ENCODE measurements at places on chromosomes 12 and 14.

GRCh38 chr12:125518074-125518473, 452.8 kb downstream of the AACS start:
- DNase-seq: no peak

DNA sequence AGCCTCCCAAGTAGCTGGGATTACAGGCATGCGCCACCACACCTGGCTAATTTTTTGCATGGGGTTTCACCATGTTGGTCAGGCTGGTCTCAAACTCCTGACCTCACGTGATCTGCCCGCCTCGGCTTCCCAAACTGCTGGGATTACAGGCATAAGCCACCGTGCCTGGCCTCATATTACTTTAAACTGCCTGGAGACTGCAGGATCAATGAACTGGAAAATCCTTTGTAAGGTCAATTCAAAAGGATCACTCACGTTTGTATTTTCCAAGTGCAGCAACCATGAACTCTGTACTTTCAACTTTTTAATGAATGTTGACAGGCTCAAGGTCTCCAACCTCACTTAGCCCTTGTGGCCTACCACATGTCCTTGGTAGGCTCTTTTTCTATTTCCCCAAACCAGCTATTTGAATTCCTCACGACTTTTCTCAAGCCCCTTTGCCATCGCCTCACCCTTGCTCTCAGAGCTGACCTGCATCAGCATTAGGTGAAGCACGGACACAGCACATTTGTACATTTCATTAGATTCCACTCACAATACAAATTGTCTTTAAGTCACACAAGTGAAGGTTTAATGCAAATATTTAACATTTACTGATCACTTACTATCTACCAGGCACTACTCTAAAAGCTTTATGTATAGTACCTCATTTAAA, 42.2 kb upstream of the GCH1 start:
- no peak for DNase-seq

- DNase-seq: no peak
Measured at GRCh38 chr12:54840244-54840865, 14.0 kb upstream of the MUCL1 start.

- DNase-seq: no peak
Measured at GRCh38 chr12:127562816-127563215, 704.2 kb upstream of the TMEM132C start.

GRCh38 chr12:14785568-14785967, 17.7 kb downstream of the WBP11 start:
- DNase-seq: no peak

DNA sequence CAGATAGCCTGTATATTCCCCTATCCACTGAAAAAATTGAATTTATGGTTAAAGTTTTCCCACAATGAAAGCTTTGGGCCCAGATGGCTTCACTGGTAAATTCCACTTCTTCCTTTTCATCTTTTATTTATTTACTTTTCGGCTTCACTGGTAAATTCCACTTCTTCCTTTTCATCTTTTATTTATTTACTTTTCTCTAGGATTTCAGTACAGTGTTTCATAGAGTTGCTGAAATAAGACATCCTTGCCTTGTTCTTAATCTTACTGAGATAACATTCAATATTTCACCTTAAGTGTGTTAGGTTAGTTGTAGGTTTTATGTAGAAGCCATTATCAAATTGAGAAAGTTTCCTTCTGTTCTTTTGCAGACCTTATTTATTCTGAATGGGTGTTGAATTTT, 18.9 kb upstream of the KLRG1 start:
- no peak for DNase-seq

DNA sequence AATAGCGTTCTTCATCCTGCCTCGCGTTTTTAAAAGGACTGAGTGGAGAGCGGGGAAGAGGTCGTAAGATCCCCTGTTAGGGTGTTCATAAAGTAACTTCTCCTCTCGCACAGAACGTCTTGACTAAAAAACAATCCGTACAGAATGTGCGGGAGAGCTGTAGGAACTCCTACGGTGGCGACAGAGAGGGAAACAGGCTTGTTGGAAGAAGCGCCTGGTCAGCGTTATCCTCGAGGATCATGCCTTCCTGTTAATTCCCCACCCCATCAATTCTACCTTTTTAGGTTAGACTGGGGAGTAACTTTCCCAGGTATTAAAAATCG, 399 bp upstream of the WASHC4 start:
- DNase-seq: no peak

DNA sequence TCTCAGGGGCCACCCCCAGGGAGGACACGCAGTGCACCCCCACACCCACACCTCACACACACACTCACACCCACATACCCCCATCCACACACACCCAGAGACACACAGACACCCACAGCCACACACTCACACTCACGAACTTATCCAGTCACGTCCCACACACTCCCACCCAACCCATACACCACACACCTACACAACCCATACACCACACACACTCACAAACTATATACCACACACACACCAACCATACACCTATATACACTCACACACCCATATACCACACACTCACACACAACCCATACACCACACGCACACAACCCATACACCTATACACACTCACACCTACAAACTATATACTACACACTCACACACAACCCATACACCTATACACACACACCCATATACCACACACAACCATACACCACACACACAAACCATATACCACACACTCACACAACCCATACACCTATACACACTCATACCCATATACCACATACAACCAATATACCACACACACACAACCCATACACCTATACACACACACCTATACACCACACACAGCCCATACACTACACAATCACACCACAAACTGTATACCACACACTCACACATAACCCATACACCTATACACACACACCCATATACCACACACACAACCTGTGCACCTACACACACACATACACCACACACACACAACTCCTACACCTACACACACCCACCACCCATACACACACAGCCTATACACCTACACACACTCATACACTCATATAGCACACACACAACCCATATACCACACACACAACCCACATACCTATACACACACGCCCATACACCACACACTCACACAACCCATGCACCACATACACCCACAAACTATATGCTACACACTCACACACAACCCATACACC, 42.7 kb downstream of the TMEM121 start:
- DNase-seq: no peak

DNA sequence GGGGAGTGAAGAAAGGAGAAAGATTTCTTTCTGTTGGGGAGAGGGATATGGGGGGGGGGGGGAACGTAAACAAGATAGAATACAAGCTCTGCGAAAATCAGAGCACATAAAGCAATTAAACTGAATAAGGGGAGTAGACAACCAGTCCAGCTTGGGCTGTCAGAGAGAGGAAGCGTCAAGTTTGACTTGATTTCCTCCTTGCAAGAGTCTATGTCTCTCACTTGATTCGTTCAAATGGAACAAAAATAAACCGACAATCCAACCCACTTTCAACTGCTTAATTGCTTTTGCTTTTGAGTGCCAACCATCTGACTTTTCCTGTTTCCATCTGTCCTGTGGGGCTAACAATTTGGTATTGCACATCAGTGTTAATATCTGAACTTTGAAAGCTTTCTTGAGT, 942 bp downstream of the SYT1 start:
- no peak for DNase-seq

DNA sequence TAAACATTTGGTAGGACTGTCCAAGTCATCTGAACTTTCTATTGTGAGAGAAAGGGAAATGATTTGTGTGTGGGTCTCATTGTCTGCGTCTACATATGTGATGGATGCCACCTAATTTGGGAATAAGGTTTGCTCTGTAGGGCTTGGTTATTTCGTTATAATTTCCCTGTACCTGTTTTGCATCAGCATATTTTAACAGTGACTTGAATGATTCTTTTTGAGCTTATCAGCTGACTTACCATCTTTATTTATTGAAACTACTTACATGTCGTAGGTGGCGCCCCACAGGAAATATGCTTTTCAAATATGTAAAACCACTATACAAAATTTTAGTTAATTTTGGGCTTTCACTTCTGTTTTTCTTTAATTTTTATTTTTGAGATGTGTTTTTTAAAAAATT, 56.5 kb upstream of the BCAT1 start:
- no peak for DNase-seq

DNA sequence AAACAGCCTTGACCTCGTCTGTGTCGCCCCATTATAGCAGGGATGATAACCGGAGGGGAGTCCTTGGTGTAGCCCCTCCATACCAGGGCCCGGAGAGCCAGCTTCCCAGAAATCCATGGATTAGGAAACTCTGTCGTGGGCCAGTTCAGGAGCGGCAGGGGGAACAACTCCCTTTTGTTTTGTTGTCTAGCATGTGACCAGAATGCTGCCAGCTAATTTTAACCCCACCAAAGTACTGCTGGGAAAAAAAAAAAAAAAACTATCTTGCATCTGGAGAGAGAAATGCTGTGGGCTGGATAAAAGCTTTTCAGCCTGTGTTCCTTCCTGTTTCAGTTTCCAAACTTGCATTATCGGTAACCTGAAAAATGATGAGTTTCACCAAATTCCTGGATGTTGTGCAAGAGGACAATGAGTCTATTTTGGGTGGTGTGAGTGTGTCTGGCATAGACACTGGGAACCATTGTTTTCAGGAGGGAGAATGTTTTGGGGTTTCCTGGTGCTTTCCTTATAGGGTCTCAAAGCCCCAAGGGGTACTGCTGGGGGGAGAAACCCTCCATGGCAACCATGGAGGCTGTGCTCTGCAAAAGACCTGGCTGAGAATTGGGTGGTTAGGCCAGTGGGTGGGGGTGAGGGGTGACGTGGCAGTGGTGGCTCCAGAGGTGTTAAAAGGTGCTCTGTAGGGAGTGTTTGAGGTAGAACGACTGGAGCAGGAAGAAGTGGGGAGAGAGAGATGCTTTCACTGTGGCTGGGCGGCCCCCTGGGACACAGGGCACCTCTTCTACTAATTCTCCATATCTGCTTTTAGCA, 14.9 kb upstream of the IRF2BPL start:
- DNase-seq: no peak

DNA sequence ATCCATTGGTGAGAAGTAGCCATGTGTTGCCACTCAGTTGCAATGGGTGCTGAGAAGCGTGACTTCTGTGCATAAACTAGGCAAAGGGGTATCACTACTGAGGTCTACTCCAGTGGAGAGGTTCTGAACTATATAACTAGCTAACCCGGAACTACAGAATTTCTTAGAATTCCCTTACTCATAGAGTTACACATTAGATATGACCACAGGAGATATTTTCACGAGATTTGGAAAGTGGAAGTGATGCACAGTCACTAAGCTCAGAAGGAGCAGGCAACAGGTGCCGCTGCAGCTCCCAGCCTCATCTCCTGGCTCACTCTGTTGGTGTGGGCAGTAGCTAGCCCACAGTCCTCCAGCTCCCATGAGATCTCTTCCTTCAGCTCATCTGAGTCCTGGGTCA, 136.6 kb downstream of the SSPN start:
- no peak for DNase-seq

GRCh38 chr12:111249018-111249370, 119.9 kb downstream of the PHETA1 start:
- no peak for DNase-seq

GRCh38 chr14:89958966-89959365, 3.2 kb downstream of the TDP1 start:
- DNase-seq: no peak

DNA sequence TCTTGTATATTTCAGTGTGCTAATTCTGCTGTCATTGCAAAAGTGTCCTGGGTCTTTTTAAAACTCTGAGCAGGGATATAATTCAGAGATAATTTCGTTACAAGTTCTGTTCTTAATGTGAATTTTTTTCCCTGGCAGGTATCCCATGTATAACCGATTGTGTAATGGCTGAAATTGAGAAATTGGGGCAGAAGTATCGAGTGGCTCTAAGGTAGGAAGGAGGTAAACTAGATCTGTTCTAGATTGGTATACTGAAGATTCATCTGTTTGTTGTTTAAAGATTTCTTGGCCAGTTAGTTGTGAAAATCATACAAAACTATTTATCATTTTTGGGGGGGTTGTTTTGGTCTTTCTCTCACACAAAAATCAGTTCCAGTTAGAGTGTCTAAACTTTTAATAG, 10.2 kb downstream of the FCF1 start:
- no peak for DNase-seq

- DNase-seq: no peak
Measured at GRCh38 chr12:4829161-4829792, 80.4 kb upstream of the KCNA1 start.

DNA sequence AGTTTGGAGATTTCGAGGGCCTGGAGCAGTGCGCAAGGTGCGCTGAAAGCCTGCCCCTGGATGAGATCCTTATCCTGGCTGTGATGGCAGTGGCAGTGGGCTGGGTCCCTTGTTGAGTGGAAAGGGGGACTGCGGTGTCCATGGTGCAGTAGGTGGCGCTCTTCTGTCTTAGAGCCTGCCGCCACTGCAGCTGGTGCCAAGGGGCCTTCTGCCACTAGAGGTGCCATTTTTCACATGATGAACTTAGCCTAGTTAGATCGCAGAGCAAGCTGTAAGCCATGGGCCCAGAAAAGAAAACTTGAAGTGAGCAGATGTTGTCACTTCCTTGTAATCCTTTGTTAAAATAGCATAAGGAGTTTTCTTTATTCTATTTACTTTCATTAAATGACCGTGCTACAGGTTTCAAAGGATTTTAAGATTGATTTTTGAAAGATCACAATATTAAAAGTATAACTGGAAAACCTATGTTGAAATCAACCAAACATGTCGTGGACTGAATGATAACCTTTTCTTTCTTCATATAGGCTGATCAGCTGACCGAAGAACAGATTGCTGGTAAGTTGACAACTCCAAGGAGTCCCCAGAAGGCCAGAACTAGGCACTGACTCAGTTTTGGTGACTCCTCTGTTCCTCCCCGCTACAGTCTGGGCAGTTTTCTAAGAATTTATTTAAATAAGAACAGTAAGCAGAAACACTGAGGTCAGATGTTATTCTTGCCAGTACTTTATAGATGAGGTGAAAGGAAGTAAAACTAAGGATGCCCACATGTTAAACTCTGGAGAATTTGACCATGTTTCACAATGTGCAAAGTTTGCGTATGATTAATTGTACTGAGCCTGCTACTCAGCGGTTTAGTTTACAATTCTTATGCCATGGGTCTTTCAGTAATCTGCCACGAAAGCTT, 3.0 kb downstream of the CALM1 start:
- peak; percentile 58 for DNase-seq

GRCh38 chr12:86658303-86658702, 402.1 kb upstream of the MGAT4C start:
- no peak for DNase-seq

- no peak for DNase-seq
Measured at GRCh38 chr14:61582815-61583214, 112.5 kb upstream of the HIF1A start.

DNA sequence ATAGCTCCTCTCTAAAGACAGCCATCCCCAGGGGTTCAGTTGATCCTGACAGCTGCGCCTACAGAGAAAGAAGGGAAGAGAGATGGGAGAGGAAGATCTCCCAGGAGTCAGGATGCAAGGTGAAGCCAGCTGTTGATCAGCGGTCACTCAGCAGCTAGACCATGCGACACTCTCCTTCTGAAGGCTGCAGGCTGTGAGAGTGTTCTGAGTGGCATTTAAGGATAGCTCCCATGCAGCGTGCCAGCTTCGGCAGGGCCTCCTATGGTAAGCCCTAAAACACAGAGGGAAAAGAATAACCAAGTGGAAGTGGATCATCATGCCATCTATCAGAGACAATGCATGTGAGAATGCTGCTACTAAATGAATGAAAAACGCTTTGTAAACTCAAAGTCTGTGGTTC, 197.9 kb upstream of the NUDT4 start:
- no peak for DNase-seq

- no peak for DNase-seq
Measured at GRCh38 chr12:2493086-2493485, 301.7 kb upstream of the FKBP4 start.

- DNase-seq: no peak
Measured at GRCh38 chr12:30696103-30696408, 387 bp upstream of the IPO8 start.
